Stimulated activated CD4-positive, alpha-beta T cell treated with anti-CD3 and anti-CD28 coated beads, TNF-alpha, amount 100 ng/mL, for 48 hours (primary cell): ENCODE measurements at places on chromosomes 5 and 9.

DNA sequence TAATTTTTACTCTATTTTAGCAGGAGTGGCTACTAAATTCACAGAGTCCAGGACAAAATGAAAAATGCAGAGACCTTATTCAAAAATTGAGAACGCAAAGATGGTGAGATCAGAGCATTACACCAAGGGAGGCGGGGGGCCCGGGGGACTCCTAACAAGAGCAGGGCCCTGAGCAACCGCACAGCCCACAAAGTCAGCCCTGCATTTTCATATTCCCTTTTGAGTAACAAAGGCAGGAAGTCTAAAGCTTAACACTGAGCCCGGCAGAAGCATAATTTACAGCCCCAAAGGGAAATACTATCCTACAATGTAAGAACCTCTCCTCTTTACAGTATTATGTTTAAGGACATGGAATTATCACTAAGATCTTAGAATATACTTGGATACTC is 69.4 kb downstream of the TLE1 start:
- DNase-seq, result peak; percentile 8

- no peak for DNase-seq
These were observed 11.3 kb downstream of the MYMK start for GRCh38 chr9:133513214-133514100.

GRCh38 chr9:108691614-108692013 is 164.2 kb downstream of the ACTL7B start:
- DNase-seq, result no peak

GRCh38 chr9:27033815-27034403 is 28.4 kb upstream of the LRRC19 start:
- peak; percentile 8 for DNase-seq

- no peak for DNase-seq
These were observed 137.4 kb downstream of the LPAR1 start for GRCh38 chr9:110900917-110901316.

DNA sequence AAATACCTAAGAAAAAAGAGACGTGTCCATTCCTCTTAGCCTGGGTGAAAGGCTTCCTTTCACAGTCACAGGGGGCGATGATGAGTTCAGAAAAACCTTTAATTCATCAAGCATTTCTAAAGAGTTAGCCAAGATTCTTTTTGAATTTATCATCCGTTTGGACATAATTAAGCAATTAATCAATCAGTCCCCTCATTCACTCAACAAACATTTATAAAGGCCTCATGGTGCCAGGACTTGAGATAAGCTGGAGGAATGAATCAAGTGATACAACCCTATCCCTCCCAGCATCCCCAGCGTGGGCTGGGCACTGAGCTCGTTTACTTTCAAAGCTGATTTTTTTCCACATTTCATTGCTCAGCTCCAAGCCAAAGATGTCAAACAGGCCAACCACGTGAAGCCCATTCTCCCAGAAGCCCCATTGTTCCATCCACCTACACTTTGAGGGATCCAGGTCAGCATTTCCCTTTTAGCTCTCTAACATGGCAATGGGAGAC is 140.5 kb downstream of the SLIT3 start:
- DNase-seq, result no peak

DNA sequence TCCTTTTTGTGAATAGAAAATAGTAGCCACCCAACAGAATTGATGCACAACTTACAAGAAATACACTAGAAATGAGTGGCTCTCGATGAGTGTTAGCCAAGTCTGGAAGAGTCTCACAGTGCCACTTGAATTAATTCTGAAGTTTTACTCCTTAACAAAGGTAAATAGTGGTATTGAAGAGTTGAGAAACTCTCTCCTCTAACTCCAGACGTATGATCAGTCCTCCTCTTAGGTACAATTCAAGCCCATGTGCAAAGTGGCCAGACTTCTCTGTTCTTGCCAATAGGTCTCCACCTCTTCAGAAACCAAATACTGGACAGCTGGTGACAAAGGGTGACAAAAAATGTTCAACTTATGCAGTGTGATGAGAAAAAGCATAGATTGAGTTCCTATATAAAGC is 38.5 kb upstream of the ADAMTS16 start:
- DNase-seq, result no peak

GRCh38 chr5:126139086-126139485 is 284.1 kb upstream of the GRAMD2B start:
- DNase-seq, result no peak

- DNase-seq, result peak; percentile 23
These were observed 848 bp downstream of the RAD50 start for GRCh38 chr5:132557478-132558172.

- DNase-seq, result no peak
These were observed 6.1 kb downstream of the ANXA1 start for GRCh38 chr9:73157811-73158210.

GRCh38 chr5:56557198-56557597 is 258.2 kb upstream of the MAP3K1 start:
- DNase-seq, result no peak

- DNase-seq, result no peak
These were observed 746.5 kb upstream of the ZNF608 start for GRCh38 chr5:125492977-125493376.

- DNase-seq, result no peak
These were observed 602.7 kb upstream of the ZNF608 start for GRCh38 chr5:125348936-125349831.

- DNase-seq, result no peak
These were observed 55.0 kb downstream of the MEF2C start for GRCh38 chr5:88827997-88828396.

DNA sequence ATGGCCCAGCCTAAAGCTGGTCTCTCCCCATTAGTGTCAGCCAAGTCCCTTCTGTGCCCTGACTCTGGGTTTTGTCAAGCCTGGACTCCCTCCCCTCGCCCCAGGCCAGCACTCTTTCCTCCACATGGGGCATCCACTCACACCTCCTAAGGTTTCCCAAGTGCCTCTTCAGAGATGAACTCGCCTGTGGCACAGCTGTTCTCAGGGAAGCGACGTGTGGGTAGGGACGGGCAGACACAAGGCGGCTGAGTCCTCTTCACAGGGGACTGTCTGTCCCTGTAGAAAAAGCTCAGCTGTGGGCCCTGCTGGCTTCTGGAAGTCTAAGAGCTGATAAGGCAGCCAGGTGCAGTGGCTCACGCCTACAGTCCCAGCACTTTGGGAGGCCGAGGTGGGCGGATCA is 78.5 kb downstream of the CACNA1B start:
- DNase-seq, result no peak

GRCh38 chr9:2109069-2109650 is 94.0 kb downstream of the SMARCA2 start:
- no peak for DNase-seq

- peak; percentile 59 for DNase-seq
These were observed 813 bp downstream of the GNAQ start for GRCh38 chr9:78030553-78031443.

- no peak for DNase-seq
These were observed 45.1 kb upstream of the SUB1 start for GRCh38 chr5:32539981-32540845.

GRCh38 chr5:177005619-177006264 is 837 bp downstream of the UIMC1 start:
- DNase-seq, result peak; percentile 55

DNA sequence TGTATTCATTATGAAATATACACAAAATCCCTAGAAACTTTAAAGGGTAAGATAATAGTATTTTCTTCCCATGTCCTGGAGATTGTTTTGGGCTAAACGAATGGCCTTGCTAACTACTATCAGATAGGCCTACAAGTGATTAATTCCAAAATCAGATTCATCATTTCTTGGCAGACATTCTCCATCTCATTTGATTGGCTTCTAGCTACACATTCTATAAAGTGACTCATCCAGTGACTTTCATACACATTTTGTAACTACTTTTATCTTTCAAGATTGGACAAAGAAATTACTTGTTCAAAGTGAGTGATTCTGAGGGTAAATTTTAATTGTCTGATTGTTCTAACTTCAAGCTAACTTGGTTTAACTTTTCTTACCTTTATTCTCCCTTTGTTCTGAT is 93.3 kb downstream of the RAPGEF6 start:
- DNase-seq, result no peak

DNA sequence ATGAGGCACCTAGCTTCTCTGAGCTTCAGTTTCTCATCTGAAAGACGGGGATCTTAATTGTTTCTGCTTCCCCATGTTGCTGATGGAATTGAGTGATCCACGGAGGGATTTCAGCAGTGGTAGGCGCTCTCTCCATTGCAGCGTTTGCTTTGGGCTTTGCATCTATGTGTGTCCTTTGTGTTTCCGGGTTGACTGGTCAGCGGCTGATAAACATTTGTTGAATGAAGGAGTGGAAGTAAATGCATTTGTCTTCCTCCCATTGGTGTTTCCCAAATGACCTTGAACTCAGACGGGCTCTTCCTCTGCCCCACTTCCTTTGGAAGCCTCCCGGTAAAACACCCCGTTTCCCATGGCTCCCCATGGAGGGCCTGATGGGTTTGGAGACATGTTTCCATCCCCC is 117.2 kb downstream of the GAPVD1 start:
- DNase-seq, result no peak

- DNase-seq, result no peak
These were observed 19.2 kb downstream of the EFCAB9 start for GRCh38 chr5:172213126-172213525.

DNA sequence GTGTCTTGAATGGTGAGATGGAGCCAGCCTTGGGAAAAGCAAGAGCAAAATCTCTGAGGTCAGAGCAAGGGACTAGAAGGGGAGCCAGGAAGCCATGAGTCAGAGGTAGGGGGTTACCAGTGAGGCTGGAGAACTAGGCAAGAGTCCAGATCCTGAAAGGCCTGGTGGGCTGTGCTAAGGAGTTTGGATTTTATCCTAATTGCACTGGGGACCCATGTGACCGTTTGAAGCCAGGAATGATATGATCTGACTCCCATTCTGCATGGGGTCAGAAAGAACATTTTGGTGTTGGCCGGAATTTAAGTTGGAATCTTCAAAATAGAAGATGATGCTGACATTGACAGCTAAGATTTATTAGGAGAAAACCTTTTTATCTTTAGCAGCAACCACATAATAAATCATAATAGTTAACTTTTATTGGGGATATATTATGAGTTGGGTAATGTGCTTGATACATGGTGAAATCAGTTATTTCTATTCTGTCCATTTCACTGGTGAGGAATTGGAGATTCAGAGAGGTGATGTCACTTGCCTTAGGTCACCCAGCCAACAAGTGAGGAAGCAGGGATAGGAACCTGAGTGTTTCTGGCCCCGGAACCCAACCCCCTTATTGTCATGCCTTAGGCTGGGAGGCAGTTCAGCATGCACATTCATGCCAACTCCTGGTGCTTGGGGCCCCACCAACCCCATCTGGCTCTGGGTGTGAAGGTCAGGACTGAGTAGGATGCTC is 61.5 kb upstream of the RARS1 start:
- DNase-seq, result no peak

DNA sequence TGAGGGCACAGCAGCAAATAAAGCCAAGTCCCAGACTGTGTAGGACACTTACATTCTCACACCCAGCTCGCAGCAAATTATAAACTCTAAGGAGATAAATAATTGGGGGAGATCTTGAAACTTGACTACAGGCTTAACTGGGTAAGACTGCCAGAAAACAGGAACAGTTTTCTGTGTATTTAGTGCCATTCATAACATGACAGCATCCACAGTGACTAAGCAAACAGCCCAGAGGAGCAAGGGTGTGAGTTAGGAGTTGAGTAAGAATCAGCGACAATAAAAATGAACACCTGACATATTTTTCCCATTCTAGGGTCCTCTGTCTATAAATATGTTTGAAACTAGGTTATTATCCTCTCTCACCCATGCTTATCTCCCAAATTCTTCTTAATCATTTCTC is 370.9 kb upstream of the WWC1 start:
- no peak for DNase-seq

DNA sequence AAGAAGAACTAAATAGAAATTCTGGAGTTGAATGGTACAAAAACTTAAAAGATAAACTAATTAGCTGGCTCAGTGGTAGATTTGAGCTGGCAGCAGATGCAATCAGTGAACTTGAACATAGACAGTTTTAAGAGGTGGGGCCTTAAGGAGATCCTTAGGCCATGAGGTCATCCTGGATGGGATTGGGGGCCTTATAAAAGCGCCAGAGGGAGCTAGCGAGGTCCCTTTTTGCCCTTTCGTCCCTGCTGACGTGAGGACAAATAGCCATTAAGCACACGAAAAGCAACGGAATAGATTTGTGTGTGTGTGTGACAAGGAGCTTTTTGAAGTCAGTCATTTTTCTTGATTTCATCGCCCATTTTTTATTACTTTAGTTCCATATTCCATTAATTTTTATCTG is 83.3 kb downstream of the ZNF354C start:
- no peak for DNase-seq

DNA sequence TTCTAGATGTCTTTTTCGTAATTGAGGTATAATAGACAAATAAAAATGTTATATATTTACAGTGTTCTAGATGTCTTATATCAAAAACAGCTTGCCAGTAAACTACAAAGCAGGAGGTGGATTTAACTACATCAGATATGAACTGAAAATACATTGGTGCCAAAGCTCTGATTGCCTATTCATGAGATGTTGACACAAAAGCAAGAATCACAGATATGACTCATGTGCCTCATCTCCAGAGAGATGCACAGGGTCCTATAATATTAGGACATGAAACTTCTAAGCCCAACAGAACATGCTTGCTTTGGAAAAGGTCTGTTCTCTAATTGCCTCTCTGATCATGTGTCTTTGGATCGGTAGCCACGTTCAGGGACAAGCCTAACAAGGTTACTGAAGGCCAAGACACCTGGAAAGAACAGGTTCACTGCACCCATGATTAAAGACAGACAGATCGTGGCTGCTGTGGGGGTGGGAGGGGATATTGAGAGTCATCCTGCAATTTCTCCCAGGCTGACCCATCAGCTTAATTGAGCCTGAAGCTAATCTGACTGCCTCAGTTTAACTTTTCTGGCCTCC is 16.8 kb downstream of the ABCA1 start:
- no peak for DNase-seq

DNA sequence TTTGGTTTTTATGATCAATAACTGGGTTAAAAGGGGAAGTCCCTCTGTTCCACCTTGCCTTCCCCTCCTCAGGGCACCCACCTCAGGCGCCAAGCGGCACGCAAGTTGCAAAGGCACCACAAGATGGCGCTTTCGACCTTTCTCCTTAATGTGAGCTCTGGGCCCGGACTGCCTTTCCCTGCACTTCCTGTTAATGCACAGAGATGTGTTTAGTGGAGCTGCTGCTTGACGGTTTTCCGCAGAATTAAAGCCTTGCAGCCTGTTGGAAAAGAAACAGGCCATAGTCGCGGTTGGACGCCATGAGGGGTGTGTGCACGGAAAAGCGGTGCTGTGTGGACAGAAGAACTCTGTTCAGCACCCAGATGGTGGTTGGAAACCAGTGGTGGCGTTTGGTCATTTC is 17.9 kb downstream of the CXCL14 start:
- peak; percentile 69 for DNase-seq

GRCh38 chr9:127027694-127028093 is 94.7 kb downstream of the ANGPTL2 start:
- DNase-seq, result no peak

- DNase-seq, result no peak
These were observed 39.3 kb upstream of the KIAA1958 start for GRCh38 chr9:112447283-112447761.
